ENCODE measurements at places on chromosomes 2 and 18.

- DNase-seq, result no peak
These were observed 1281.9 kb upstream of the PIK3C3 start for GRCh38 chr18:40673150-40673549.

- no peak for DNase-seq
These were observed 57.1 kb upstream of the CYTIP start for GRCh38 chr2:157501026-157501425.

- no peak for DNase-seq
These were observed 310.8 kb downstream of the PIEZO2 start for GRCh38 chr18:10838553-10838952.

DNA sequence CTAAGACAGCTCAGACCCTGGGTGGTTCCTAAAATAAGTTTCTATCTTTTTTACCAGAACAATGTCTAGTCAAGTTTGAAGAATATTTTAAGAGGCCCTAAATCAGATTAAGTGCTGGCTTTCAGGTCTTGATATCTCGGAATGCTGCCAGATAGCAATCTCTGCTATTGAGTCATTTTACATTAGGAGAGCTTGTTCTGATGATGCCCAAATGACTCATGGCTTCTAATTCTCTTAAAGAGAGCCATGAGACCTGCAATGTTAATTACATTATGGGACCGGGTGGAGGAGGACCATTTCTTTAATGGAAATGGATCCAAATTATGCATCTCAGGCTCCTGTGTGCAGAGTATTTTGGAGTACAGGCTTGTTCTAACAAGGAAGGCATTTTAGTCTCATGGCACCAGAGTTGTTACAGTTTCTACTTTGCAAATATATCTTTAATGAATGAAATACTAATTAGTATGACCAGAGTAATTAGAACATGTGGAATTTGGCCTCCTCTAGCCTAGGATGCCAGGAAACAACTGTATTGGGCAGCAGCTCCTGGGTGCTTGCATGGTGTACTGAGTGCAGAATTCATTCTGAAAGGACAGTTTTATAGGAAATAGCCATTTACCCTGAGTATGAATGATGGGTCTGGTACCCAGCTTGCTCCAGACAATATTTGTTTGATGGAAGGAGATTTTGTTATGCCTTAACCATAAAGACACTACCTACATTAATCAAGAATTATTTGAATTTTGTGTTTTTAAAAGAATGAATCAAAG, 94.0 kb upstream of the SULT1C3 start:
- no peak for DNase-seq

- no peak for DNase-seq
These were observed 304.7 kb downstream of the TCF4 start for GRCh38 chr18:55283309-55283708.

DNA sequence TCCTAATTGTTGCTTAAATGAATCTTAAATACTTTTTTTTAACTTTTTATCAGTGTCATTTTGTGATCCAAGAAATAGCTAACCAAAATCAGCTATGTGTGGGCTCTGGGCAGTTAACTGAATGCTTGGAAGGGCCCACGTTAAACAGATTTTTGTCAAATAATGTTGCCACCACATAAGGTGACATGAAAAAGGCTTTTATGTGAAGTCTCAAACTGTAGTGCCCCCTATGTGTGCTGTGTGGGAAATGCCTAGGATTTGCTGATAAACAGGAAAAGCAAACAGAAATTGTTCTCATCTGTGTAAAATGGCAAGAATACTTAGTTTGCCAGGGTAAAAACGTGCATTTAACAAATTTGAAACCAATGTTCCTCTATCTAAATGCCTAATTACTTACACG, 242.2 kb downstream of the ZNF516 start:
- DNase-seq, result no peak

DNA sequence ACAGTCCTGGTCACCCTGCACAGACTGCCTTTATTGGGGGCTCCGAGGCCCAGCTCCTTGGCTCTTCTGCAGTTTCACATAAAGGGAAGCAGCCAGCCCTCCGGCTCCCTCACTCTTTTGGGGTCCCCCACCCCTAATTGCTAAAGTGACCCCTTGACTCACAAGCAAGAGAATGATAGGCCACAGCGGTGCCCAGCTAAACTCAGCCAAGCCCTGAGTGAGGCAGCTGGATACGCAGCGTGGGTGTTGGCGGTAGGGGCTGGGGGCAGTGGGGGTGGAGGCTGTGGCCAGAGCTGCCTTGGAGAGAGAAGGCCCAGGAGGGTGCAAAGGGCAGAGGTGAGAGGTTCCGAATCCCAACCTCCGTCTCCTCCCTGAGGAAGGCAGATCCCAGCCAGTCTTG, 25.5 kb upstream of the ALPP start:
- DNase-seq, result no peak

DNA sequence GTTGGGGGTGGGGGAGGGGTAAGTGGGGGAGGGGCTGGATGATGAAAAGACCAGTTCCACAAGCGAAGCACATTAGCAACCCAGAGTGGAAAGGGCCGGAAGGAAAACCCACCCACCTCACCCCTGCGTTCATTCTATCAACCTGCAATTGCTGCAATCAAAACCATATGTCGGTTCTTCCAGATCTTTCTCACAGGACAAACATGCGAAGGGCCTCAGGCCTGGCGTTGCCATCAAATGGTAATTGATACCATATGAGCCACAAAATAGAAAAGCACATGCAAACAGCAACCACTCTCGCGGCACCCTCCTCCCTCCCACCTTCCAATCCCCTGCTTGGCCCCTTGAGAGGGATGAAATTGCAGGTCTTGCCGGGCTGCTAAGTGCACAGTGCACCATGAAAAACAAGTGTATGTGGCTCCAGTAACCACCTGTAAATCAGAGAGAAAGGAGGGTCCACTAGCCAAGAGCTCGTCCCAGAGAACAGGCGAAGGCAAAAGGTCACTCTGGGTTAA, 287.5 kb downstream of the TCF4 start:
- DNase-seq, result no peak

DNA sequence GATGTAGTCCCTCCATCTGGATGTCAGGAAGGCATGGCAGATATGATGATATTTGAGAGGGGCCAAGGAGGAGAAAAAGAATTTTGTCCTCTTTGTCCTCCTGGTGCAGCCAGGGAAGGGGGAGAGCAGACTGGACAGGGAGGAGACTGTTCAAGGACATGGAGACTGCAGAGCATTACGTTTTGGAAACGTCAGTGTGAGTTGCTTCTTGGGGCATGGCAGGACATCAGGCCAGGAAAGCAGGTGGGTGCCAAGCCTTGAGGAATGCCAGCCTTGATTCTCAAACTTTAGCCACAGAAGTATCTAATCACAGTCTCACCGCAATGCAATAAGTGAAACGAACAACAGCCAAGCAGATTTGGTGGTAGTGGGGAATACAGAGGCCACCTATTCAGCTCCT, 66.2 kb downstream of the BMP10 start:
- no peak for DNase-seq

GRCh38 chr2:152154462-152154861, 21.1 kb downstream of the STAM2 start:
- DNase-seq, result no peak

DNA sequence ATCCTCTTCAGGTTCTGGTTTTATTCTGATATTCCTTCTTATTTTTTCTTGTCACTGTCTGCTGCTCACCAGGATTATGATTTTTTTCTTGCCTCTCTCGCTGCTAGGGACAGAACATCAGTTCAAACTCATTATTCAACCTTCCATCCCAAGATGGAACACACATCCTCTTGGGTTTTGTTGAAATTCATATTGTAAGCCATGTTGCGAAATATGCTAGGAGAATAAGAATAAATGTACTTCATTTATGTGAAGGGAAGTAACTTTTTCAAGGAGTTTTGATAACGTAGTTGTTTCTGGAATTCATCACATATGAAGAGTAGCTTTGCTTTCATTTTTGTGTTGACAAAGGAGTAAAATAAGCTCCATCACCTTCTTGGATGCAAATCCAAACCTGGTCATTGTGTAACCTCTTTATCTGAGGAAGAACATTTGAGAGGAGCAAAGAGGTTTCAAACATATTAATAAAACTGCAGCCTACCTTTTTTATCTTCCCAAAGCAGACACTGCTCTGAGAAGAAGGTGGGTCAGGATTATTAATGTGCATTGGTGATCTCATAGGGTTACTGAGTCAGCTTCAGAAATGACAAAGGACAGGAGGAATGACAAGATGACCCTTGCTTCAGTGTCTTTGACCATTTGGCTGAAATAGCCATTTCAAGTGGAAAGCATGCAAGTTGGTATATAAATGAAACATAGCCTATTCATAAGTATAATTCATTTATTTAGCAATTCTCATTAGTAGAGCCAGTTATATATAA, 280.0 kb downstream of the GULP1 start:
- DNase-seq, result no peak

Data from occipital lobe (tissue), 3 donors.